Naive B cell (primary cell): ENCODE measurements at places on chromosomes 2 and 18. TPM values are rescaled to one million over a fixed set of nuclear protein-coding genes. Genes with fewer than 3 reads are reported as not detected.
A peak's percentile ranks its signal among the peaks of the same experiment; 100 is the strongest.

DNA sequence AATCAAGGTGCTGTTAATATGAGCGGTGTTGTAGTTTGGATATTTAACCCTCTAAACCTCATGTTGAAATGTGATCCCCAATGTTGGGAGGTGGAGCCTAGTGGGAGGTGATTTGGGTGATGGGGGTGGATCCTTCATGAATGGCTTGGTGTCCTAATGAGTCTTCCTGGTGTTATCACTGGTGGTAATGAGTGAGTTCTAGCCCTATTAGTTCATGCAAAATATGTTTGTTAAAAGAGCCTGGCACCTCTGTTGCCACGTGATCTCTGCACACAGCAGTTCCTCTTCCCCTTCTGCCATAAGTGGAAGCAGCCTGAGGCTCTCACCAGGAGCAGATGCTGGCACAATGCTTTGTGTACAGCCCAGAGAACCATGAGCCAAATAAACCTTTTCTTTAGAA is 158.4 kb downstream of the FMNL2 start:
- no peak for DNase-seq

DNA sequence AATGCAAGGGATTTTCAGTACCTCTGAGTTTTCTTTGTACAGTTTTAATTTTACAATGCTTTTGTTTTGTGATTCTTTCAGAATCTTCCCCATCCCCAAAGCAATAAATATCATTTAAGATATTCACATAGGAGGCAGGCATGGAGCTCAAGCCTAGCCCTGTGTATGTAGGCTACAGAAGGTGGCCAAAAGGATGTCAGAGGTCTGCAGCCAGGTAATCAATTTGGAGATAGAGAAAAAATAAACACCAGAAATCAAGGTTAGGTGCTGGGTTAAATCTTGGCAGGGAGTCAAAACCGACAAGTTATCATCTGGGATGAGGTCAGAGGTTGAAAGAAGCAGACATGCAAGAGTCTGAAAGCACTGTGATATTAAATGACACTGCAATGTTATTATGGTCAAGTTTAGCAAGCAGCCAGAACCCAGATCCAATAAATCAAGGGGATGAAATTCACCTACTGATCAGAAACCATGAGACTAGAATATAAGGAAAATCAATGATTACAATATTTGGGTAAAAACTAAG is 45.1 kb upstream of the LRP1B start:
- DNase-seq: no peak

GRCh38 chr2:33246432-33246831 is 230.0 kb upstream of the RASGRP3 start:
- no peak for DNase-seq

- no peak for DNase-seq
Observed at GRCh38 chr2:133273031-133273430, 295.2 kb downstream of the NCKAP5 start.

DNA sequence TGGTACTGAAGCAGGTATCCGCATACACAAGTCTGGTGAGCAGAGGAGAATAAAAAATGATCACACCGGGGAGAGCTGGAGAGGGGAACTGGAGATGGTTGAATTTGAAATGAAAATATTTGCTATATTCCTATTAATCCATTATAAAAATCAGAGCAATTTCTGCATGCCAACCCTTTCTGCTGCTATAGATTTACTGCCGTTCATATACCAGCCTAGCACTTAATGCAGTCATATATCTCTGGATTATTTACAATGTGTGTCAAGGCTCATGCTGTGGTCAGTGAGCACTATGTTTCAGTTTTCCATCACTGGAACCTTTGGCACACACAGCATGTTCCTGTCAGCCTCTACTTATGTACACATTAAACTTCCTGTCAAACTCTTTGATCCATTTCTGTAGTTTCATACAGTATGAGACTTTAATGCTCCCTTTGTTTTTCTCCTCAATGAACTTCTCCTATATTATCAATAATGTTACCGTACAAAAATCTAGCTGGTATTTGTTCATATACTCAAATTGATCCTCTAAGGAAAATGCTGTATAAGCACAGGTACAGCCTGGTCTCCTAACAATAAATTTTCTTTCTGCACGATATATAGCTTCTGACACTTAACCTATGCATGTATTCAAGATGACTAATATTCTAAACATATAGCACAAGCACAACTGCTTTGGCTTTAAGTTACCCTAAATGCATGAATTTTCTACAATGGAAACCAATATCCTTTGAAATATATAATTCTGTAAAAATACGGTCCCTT is 36.7 kb downstream of the FANCL start:
- DNase-seq: no peak

GRCh38 chr18:58649966-58650816 is 21.1 kb upstream of the MALT1 start:
- DNase-seq: peak; percentile 79

DNA sequence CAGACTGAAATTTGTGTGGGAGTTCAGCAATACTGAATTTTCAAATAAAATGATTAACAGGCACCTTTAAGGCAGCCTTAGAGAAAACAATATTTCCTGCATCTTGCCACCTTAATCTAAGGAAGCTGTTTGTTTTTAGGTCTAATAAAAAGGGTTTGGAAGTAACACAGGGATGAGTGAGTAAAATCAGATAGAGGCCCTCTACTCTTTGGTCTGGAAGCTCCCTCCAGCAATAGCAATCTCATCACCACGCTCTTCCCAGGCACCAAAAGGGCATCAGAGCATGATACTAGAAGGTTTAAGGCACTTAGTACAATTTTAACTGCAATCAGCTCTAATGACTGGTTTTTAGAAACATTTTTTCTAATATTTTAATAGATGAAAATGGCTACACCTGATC is 155.6 kb downstream of the VWC2L start:
- DNase-seq: no peak

DNA sequence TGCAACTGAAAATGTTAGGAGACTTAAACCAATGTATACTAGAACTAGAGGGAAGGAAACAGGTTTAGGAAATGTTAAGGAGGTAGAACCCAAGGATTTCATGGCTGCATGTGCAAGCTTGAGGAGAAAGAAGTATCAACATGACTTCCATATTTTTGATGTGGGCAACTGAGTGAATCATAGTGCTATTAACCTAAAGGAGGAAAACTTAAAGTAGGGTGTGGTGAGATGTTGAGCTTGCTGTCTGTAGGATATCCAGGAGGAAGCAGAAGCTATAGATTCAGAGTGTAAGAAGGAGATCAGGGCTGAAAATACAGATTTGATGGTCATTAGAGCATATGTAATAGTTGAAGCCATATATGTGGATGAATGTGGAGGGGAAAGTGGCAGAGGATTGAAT is 31.5 kb downstream of the NDC80 start:
- no peak for DNase-seq

- DNase-seq: no peak
Observed at GRCh38 chr2:16049406-16049805, 109.1 kb downstream of the MYCN start.

- DNase-seq: no peak
Observed at GRCh38 chr2:207243601-207244000, 77.9 kb upstream of the KLF7 start.

DNA sequence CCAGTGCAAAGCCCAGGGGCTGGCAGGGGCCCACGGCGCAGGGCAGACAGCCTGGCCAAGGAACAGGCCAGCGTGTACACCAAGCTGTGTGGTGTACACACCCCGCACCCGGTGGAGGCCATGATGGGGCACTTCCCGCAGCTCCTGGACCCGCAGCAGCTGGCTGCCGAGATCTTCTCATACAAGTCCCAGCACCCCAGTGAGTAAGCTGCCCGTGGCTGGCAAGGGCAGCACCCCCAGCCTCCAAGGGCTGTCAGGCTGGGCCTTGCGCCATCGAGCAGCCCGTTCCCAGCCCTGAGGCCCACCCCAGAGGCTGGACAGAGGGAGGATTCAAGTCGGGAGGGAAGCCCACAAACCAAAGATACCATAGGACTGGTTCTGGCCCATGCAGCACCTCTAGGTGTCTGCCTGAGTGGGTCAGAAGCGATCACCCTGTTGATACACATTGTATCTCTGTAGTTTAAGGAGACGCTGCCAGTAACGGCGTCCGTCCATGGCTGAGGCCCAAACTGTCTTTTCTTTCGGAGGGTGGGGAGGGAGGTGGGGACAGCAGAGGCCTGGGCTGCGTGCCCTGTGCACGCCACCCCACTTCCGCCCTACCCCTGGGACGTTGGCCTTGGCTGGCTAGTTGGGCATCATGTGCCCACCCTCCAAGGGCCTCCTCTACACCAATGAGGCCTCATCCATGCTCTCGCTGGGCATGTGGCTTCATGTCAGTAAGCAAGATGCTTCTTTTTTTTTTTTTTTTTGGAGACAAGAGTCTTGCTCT is 16.8 kb upstream of the MTERF4 start:
- no peak for DNase-seq

GRCh38 chr18:58100154-58100553 is 56.1 kb downstream of the NEDD4L start:
- no peak for DNase-seq

DNA sequence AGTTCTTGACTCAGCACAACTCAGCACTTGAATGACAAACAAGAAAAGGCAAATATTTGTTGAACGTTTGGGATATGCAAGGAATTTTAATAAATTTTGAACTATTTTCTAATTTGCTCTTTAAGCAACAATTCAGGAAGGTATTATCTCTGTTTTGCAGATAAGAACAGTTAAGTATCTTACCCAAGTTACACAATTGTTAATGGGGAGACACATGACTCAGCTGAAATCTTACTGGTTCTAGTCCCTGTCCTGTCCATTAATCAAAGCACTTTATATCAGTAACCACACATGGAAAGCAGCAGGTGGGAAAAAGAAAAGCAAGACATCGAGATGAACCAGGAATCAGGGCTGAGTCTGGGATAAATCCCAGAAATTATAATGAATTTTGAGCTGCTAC is 493.9 kb upstream of the PIK3C3 start:
- DNase-seq: no peak

GRCh38 chr2:201915446-201915845 is 109.1 kb downstream of the CDK15 start:
- DNase-seq: no peak

Gene LRRTM1
- not detected for polyA plus RNA-seq

Gene SPP2
- not detected for polyA plus RNA-seq

Gene NXPH2
- polyA plus RNA-seq: not detected

Gene TRABD2A
- polyA plus RNA-seq: 10.0 TPM

Gene NCK2
- polyA plus RNA-seq: 70.7 TPM

Gene ABCB11
- not detected for polyA plus RNA-seq

Gene MOGAT1
- polyA plus RNA-seq: not detected

Gene IL36G
- not detected for polyA plus RNA-seq

Gene EFR3B
- not detected for polyA plus RNA-seq
